ENCODE measurements at places on chromosomes 4 and X. TPM values are rescaled to one million over a fixed set of nuclear protein-coding genes. Genes with fewer than 3 reads are reported as not detected.

Gene EREG
- 0.49 TPM for polyA plus RNA-seq

Gene MAGED4
- 22.2 TPM for polyA plus RNA-seq

DNA sequence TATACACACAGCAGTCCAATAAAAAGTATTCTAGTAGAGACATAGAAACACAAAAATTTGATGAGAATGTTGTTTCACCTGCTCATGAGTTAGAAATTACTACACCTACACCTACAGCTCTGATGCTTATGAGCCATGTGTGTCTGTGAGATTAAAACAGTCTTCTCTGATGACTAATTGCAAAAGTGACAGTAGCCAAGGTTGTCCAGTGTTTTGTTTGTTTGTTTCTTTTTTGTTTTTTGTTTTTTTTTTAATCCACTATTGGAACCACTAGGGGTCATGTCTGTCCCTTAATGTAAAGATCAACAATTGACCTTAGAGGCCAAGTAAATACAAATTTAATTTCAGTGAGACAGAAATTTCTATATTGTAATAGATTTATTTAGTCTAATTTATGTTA is 423.1 kb downstream of the TEX13C start:
- no peak for DNase-seq

GRCh38 chr4:137768196-137768595 is 235.9 kb upstream of the PCDH18 start:
- DNase-seq = no peak

DNA sequence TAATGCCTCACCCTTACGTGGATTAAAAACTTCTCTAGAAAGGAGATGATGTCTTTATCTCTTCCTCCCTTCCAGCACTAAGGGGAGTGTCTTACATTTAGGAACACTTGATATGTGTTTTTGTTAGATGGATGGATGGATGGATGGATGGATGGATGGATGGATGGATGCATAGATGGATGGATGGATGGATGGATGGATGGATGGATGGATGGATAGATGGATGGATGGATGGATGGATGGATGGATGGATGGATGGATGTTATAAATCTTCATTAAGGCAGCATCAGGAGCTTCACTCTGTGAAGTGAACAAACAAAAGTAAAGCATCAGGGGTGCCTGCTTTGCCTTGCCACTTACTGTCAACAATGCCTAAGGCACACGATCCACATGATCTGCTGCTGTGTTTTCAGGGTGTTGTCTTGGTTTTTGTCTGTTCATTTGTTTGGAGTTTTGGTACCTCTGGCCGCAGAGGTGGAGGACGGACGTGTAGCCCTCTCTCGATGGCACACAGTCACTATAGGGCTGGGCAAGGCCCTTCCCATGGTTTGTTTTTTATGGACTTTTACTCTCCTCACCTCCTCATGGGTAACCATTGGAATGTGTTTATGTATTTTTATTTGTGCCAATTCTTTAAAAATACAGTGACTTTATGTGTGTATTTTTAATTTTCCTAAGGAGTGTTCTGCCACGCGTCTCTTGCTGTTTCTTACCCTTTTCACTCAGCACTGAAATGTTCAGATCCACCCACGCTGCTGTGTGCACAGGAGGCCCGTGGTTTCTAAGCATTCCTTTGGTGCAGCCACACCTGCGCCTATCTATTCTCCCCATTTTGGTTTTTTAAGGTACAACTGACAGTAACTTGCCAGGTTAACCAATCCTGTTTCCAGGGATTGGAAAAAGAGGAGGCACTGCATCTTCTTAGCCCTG is 91.8 kb upstream of the ENPP6 start:
- no peak for DNase-seq

GRCh38 chrX:41153448-41153847 is 68.2 kb downstream of the USP9X start:
- no peak for DNase-seq

- peak; percentile 17 for DNase-seq
These were observed 869.1 kb upstream of the GRID2 start for GRCh38 chr4:91434631-91435030.

Gene TCEAL6
- not detected for polyA plus RNA-seq

Gene MAGEA9B
- polyA plus RNA-seq = not detected

GRCh38 chr4:125276811-125277210 is 37.9 kb upstream of the FAT4 start:
- no peak for DNase-seq

- no peak for DNase-seq
These were observed 464.7 kb upstream of the TRAM1L1 start for GRCh38 chr4:117550085-117550484.

GRCh38 chr4:128663325-128663724 is 146.2 kb upstream of the JADE1 start:
- DNase-seq = no peak

Gene CFP
- 6.2 TPM for polyA plus RNA-seq

Gene CT83
- not detected for polyA plus RNA-seq

GRCh38 chr4:110621839-110622751 is 782 bp downstream of the PITX2 start:
- DNase-seq = no peak

Gene CENPI
- 7.3 TPM for polyA plus RNA-seq

DNA sequence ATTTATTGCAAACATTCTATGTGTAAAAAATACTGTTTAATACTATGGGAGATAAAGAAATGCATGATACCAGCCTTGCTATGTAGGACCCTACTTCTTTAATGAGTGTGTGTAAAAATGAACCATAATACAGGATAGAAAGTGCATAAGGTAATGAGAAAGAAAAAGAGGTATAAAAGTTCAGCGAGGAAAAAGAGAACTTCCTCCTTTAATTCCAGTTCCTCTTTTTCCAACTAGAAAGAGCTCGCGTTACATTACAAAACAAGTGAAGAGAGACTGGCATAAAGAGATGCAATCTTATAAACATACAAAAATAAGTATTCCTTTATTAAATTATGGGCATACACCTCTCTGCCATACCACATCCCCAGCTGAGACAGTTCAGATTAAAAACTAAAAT is 77.4 kb downstream of the ANKRD17 start:
- no peak for DNase-seq

Gene NAP1L5
- 7.1 TPM for polyA plus RNA-seq

- DNase-seq = no peak
These were observed 218.9 kb downstream of the HS3ST1 start for GRCh38 chr4:11209826-11210225.

- no peak for DNase-seq
These were observed 14.4 kb upstream of the REPS2 start for GRCh38 chrX:16931855-16932575.

GRCh38 chrX:119067023-119067739 is 5.6 kb upstream of the CT47C1 start:
- peak; percentile 43 for DNase-seq

- peak; percentile 27 for DNase-seq
These were observed 1026.0 kb downstream of the ADGRL3 start for GRCh38 chr4:62226082-62226481.

GRCh38 chr4:155207534-155208257 is 740 bp upstream of the NPY2R start:
- no peak for DNase-seq

DNA sequence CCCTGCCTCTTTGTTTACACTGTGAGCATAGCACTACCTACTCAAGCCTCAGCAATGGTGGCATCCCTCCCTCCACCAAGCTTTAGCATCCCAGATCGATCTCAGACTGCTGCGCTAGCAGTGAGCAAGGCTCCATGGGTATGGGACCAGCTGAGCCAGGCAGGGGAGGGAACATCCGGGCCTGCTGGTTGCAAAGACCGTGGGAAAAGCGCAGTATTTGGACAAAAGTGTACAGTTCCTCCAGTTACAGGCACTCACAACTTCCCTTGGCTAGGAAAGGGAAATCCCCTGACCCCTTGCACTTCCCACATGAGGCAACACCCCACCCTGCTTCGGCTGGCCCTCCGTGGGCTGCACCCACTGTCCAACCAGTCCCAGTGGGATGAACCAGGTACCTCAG is 26.5 kb downstream of the EGF start:
- DNase-seq = no peak

Gene HELT
- polyA plus RNA-seq = not detected

- DNase-seq = no peak
These were observed 17.3 kb upstream of the VCX3B start for GRCh38 chrX:8447368-8447767.
